Dermis blood vessel endothelial cell (primary cell): ENCODE measurements at places on chromosomes 5 and 9. TPM values are rescaled to one million over a fixed set of nuclear protein-coding genes. Genes with fewer than 3 reads are reported as not detected.

- peak; percentile 29 for DNase-seq
Observed at GRCh38 chr5:32217886-32218396, 43.8 kb upstream of the GOLPH3 start.

Gene FBXL7
- total RNA-seq, result 15.5 and 23.1 TPM in 2 replicates

Gene FBP1
- total RNA-seq, result 1.3 and 2.2 TPM in 2 replicates

Gene FSTL4
- under 0.01 and 0.09 TPM in 2 replicates for total RNA-seq

- no peak for DNase-seq
Observed at GRCh38 chr5:37121465-37121864, 127.7 kb downstream of the CPLANE1 start.

Gene PTCD2
- 3.9 and 6.0 TPM in 2 replicates for total RNA-seq
